ENCODE measurements at places on chromosomes 5 and 9.

GRCh38 chr9:9142001-9142400 lies 1342.4 kb upstream of the DMAC1 start:
- DNase-seq: no peak

GRCh38 chr5:135051872-135052271 lies 17.8 kb upstream of the PITX1 start:
- DNase-seq: no peak

DNA sequence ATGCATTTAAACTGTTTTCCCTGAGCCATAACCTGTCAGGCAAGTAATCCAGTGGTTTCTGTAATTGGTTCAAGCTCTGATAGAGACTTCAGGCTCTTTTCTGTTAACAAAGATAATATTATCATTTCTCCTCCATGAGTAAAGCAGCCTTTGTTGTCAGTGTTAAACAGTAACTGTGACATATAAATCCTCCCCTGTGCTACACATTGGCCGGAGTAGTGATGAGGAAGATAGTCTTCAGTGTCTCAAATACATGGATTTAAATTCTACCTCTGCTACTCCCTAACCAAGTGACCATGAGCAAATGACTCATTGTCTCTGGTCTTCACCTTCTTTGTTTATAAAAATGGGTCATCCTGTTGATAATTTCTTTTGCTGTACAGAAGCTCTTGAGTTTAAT lies 615.5 kb upstream of the CHD1 start:
- no peak for DNase-seq

DNA sequence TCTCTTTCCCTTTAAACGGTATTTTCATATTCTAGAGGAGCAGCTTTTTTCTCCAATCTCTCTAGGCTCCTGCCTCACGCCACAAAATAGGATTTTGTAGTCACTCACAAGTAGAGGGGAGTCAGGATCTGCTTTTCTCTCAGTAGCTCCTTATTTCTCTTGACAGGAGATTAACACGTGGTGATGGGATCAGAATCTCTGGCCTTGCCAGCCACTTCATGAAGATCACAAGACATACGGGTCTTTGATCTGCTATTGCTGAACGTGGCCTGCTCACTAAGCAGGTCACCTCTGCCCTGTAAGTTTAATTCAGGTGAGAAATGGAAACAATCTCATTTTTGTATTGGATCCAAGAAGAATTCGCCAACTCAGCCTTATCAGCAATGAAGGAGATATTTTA lies 257.5 kb downstream of the DIRAS2 start:
- DNase-seq: no peak

GRCh38 chr5:154866841-154867240 lies 8.4 kb downstream of the CNOT8 start:
- DNase-seq: no peak

GRCh38 chr5:96001262-96001661 lies 39.6 kb upstream of the ELL2 start:
- no peak for DNase-seq

- DNase-seq: no peak
Observed at GRCh38 chr5:72455476-72455875, 51.7 kb downstream of the ZNF366 start.

- no peak for DNase-seq
Observed at GRCh38 chr5:16626696-16627264, 10.0 kb upstream of the RETREG1 start.

DNA sequence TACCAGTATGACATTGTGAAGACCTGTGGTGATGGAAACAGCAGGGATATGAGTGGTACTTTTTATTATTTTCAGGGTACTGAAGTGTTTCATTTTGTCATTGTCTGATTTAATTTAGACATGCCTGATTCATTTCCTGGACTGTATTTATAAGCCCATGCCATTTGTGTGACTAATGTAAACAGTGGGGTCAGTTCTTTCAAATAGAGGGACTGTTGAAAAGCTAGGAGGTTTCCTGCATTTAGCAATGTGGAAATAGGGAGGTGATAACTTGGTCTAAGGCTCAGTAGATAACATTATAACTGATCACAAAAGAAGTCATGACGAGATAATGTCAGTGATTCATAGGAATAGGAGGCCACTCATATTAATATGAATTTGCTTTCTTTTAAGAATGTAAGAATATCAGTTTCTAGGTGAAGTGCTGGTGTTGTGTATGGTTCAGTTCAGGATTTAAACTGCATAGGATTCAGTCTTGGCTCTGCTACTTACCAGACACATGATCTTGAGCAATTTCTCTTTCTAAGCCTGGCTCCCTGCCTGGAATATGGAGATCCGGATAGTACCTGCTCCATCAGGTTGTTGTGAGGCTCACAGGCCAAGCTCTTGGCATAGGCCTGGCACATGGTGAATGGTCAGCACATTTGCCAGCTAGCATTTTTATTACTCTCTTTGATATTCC lies 7.5 kb downstream of the RASGRF2 start:
- no peak for DNase-seq

- no peak for DNase-seq
Observed at GRCh38 chr5:159002171-159002570, 97.5 kb downstream of the EBF1 start.

GRCh38 chr5:59296317-59297264 lies 596.9 kb downstream of the PDE4D start:
- DNase-seq: no peak

- DNase-seq: no peak
Observed at GRCh38 chr9:123267481-123268198, 746 bp downstream of the STRBP start.

GRCh38 chr5:12934722-12935121 lies 1009.8 kb downstream of the DNAH5 start:
- no peak for DNase-seq
